ENCODE measurements at places on chromosomes 16 and 17. TPM values are rescaled to one million over a fixed set of nuclear protein-coding genes. Genes with fewer than 3 reads are reported as not detected.
A peak's percentile ranks its signal among the peaks of the same experiment; 100 is the strongest.

The ACSM3 gene
- 1.1 TPM for total RNA-seq

The PRKCB gene
- total RNA-seq = under 0.01 TPM

The C16orf89 gene
- total RNA-seq = 0.59 TPM

The ENPP7 gene
- total RNA-seq = not detected

The OR2C1 gene
- not detected for total RNA-seq

The GUCY2D gene
- total RNA-seq = not detected

The ADAP2 gene
- 0.72 TPM for total RNA-seq

The FBXO47 gene
- total RNA-seq = not detected

The ARHGAP23 gene
- total RNA-seq = 47.0 TPM

The GGT6 gene
- total RNA-seq = not detected

The ARL5C gene
- total RNA-seq = not detected

The ZACN gene
- not detected for total RNA-seq

The KCTD19 gene
- total RNA-seq = not detected

The HBA1 gene
- not detected for total RNA-seq

The CTRB1 gene
- total RNA-seq = not detected

DNA sequence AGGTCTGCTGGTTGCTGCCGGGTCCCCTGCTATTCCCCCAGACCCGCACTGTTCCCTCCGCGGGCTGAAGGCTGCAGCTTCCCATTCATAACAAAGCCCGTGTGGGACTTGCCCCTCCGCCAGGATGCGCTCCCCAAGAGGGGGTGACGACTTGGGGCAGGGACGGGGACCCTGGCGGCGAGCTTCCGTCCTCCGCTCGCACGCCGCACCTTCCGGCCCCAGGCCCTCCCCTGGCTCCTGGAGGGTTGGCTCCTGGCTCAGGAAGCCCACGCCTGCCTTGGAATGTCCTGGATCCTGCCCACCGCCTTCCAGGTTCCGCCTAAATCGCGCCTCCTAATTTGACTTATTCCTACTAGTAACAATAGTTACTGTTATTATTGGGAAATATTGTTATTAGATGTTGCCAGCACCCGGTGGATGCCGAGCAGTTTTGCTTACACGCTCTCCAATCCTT lies 1.1 kb upstream of the TFAP4 start:
- H3K36me3 ChIP-seq = no peaks in the 10 kb centered on the region
- H3K27ac ChIP-seq = peak overlapping the region; percentile 63
- no peak for DNase-seq
- peaks cover 9% of the 10 kb centered on the region for H3K4me1 ChIP-seq
- H3K4me3 ChIP-seq = peak overlapping the region; percentile 81

GRCh38 chr16:66295761-66296546 lies 70.5 kb upstream of the CDH5 start:
- H3K27me3 ChIP-seq = peaks cover 19% of the 10 kb centered on the region
- H3K27ac ChIP-seq = no peak overlapping the region
- no peaks in the 10 kb centered on the region for H3K36me3 ChIP-seq
- DNase-seq = peak; percentile 47

DNA sequence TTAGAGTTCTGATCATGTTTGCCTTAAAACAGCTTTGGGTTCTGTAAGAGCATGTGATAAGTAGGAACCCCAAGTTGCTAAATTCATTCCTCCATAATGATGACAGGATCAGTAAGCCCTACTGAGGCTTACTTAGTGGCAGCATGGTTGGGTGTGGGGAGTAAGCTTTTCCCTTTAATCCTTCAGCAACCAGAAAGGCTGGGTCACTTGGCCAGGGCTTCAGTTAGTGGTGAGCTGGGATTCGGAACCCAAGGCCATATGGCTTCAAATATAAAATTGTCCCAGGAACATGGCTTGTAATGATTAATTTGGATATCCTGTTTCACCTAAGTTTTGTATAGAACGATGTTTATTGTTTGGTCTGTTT lies 850 bp downstream of the GINS3 start:
- DNase-seq = peak; percentile 88
- H3K27me3 ChIP-seq = peaks cover 13% of the 10 kb centered on the region
- H3K4me3 ChIP-seq = peak overlapping the region; percentile 98
- H3K4me1 ChIP-seq = peaks cover 7% of the 10 kb centered on the region

GRCh38 chr16:73365016-73365551 lies 317.2 kb upstream of the ZFHX3 start:
- H3K4me3 ChIP-seq = no peak overlapping the region
- no peaks in the 10 kb centered on the region for H3K4me1 ChIP-seq
- no peaks in the 10 kb centered on the region for H3K27me3 ChIP-seq
- H3K36me3 ChIP-seq = no peaks in the 10 kb centered on the region

GRCh38 chr17:8463099-8463498 lies 27.4 kb downstream of the NDEL1 start:
- peaks cover 79% of the 10 kb centered on the region for H3K36me3 ChIP-seq
- H3K4me3 ChIP-seq = no peak overlapping the region
- H3K27me3 ChIP-seq = no peaks in the 10 kb centered on the region
- H3K4me1 ChIP-seq = peaks cover 10% of the 10 kb centered on the region
- H3K27ac ChIP-seq = peak overlapping the region; percentile 66
- no peak for DNase-seq

GRCh38 chr16:78877114-78877655 lies 723.4 kb downstream of the MAF start:
- no peak for DNase-seq
- H3K27ac ChIP-seq = no peak overlapping the region
- H3K4me1 ChIP-seq = no peaks in the 10 kb centered on the region
- H3K27me3 ChIP-seq = no peaks in the 10 kb centered on the region
- no peaks in the 10 kb centered on the region for H3K36me3 ChIP-seq
- no peak overlapping the region for H3K4me3 ChIP-seq

- no peak overlapping the region for H3K4me3 ChIP-seq
- no peak overlapping the region for H3K27ac ChIP-seq
- H3K36me3 ChIP-seq = peaks cover 42% of the 10 kb centered on the region
- peak; percentile 48 for DNase-seq
- no peaks in the 10 kb centered on the region for H3K27me3 ChIP-seq
Measured at GRCh38 chr16:4685776-4686496, 7.4 kb upstream of the NUDT16L1 start.

DNA sequence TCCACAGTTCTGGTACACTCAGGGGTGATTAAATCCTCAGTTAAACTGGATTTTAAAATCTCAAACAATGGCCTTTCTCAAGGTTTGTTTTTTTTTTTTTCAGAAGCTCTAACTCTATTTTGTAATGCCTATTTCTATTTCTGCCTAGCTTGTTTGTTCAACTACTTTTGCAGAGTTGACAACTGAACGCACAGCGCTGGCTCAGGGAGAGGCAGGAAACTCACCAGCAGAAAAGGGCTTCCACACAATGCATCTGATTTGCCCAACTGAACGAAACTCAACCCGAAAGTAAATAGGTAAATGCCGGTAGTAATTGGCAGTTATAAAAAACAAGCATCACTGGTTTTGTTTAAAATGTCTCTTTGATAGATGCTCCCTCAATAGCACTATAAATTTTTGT lies 52.7 kb upstream of the CNEP1R1 start:
- no peaks in the 10 kb centered on the region for H3K27me3 ChIP-seq
- DNase-seq = no peak

- no peak overlapping the region for H3K4me3 ChIP-seq
- H3K27me3 ChIP-seq = no peaks in the 10 kb centered on the region
- peaks cover 32% of the 10 kb centered on the region for H3K36me3 ChIP-seq
Measured at GRCh38 chr16:31082368-31083045, 6.2 kb downstream of the PRSS53 start.

GRCh38 chr16:84953190-84953746 lies 58.1 kb downstream of the ZDHHC7 start:
- H3K27ac ChIP-seq = no peak overlapping the region
- no peak overlapping the region for H3K4me3 ChIP-seq
- peak; percentile 84 for DNase-seq
- H3K27me3 ChIP-seq = no peaks in the 10 kb centered on the region
- no peaks in the 10 kb centered on the region for H3K36me3 ChIP-seq

- no peaks in the 10 kb centered on the region for H3K36me3 ChIP-seq
- no peaks in the 10 kb centered on the region for H3K27me3 ChIP-seq
- no peaks in the 10 kb centered on the region for H3K4me1 ChIP-seq
- DNase-seq = no peak
- H3K27ac ChIP-seq = no peak overlapping the region
Measured at GRCh38 chr16:6125483-6126259, 1028.1 kb upstream of the EEF2KMT start.

GRCh38 chr17:45311760-45312476 lies 4.9 kb downstream of the MAP3K14 start:
- H3K4me3 ChIP-seq = peak overlapping the region; percentile 49
- H3K4me1 ChIP-seq = peaks cover 70% of the 10 kb centered on the region
- no peaks in the 10 kb centered on the region for H3K27me3 ChIP-seq
- peak; percentile 70 for DNase-seq

GRCh38 chr16:66886321-66886720 lies 6.0 kb downstream of the PDP2 start:
- H3K4me1 ChIP-seq = peaks cover 10% of the 10 kb centered on the region
- H3K27ac ChIP-seq = no peak overlapping the region
- H3K4me3 ChIP-seq = no peak overlapping the region
- DNase-seq = no peak
- H3K27me3 ChIP-seq = no peaks in the 10 kb centered on the region

- H3K27me3 ChIP-seq = peaks cover 4% of the 10 kb centered on the region
- DNase-seq = peak; percentile 98
- H3K27ac ChIP-seq = no peak overlapping the region
- H3K36me3 ChIP-seq = no peaks in the 10 kb centered on the region
Measured at GRCh38 chr17:7177191-7177953, 1.8 kb downstream of the ASGR1 start.

- peaks cover 36% of the 10 kb centered on the region for H3K4me1 ChIP-seq
- no peak for DNase-seq
- H3K36me3 ChIP-seq = peaks cover 27% of the 10 kb centered on the region
- H3K27ac ChIP-seq = peak overlapping the region; percentile 83
- H3K27me3 ChIP-seq = no peaks in the 10 kb centered on the region
Measured at GRCh38 chr17:44085908-44086307, 15.4 kb downstream of the G6PC3 start.

- no peak overlapping the region for H3K4me3 ChIP-seq
- DNase-seq = peak; percentile 85
- H3K27ac ChIP-seq = peak overlapping the region; percentile 71
- H3K4me1 ChIP-seq = peaks cover 69% of the 10 kb centered on the region
- H3K27me3 ChIP-seq = no peaks in the 10 kb centered on the region
Measured at GRCh38 chr17:77379832-77380231, 239.1 kb downstream of the SEC14L1 start.

GRCh38 chr16:88844419-88845036 lies 12.2 kb downstream of the GALNS start:
- H3K27me3 ChIP-seq = no peaks in the 10 kb centered on the region
- no peak overlapping the region for H3K27ac ChIP-seq
- H3K36me3 ChIP-seq = peaks cover 9% of the 10 kb centered on the region
- peaks cover 6% of the 10 kb centered on the region for H3K4me1 ChIP-seq
- no peak overlapping the region for H3K4me3 ChIP-seq

DNA sequence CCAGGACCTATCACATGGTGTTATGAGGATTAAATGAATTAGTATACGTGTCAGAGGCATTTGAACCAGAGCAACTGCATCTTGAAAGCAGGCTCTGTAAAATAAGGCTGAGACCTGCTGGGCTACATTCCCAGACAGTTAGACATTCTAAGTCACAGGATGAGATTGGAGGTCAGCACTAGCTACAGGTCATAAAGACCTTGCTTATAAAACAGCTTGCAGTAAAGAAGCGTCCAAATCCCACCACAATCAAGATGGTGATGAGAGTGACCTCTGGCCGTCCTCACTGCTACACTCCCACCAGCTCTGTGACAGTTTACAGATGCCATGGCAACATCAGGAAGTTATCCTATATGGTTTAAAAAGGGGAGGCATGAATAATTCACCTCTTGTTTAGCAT lies 71.8 kb downstream of the IRF8 start:
- H3K27me3 ChIP-seq = peaks cover 12% of the 10 kb centered on the region
- H3K36me3 ChIP-seq = no peaks in the 10 kb centered on the region
- H3K4me1 ChIP-seq = peaks cover 2% of the 10 kb centered on the region

- no peaks in the 10 kb centered on the region for H3K27me3 ChIP-seq
- peaks cover 10% of the 10 kb centered on the region for H3K36me3 ChIP-seq
- no peak overlapping the region for H3K27ac ChIP-seq
- DNase-seq = no peak
Measured at GRCh38 chr17:65011966-65012365, 44.6 kb downstream of the GNA13 start.

DNA sequence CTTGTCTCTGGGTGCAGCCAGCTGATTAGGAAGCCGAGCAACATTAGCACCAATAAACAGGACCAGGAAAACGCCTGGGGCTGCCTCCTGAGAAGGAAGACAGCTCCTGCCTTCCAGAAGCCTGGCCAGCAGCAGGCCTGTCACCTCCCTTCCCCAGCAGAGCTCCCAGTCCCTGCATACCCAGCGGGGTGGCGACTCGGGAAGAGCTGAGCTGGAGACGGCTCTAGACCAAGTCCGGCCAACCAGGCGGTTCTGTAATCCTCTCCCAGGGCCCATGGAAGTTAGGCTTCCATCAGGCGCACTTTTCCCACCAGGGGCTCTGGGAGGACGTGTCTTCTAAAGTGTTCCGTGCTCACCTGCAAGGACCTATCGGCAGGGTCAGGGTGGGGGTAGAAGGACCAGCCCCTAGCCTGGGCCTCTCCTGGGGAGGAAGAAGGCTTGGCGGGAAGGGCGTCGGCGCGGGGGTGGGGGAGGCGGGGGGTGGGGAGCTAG lies 12.0 kb upstream of the CLUH start:
- H3K4me3 ChIP-seq = no peak overlapping the region
- H3K27me3 ChIP-seq = peaks cover 28% of the 10 kb centered on the region
- no peak overlapping the region for H3K27ac ChIP-seq

GRCh38 chr16:65024767-65025178 lies 97.1 kb downstream of the CDH11 start:
- DNase-seq = no peak
- no peaks in the 10 kb centered on the region for H3K27me3 ChIP-seq
- peaks cover 2% of the 10 kb centered on the region for H3K4me1 ChIP-seq
- H3K4me3 ChIP-seq = no peak overlapping the region
- H3K27ac ChIP-seq = peak overlapping the region; percentile 27

Measured in osteoblast (primary cell).